ENCODE measurements at places on chromosomes 2 and 18. TPM values are rescaled to one million over a fixed set of nuclear protein-coding genes. Genes with fewer than 3 reads are reported as not detected.

ALLC gene
- not detected for total RNA-seq

TMEFF2 gene
- 4.7 TPM for total RNA-seq

RAB12 gene
- total RNA-seq = 67.4 TPM

KATNAL2 gene
- 10.4 TPM for total RNA-seq

NETO1 gene
- not detected for total RNA-seq

NOSTRIN gene
- 0.81 TPM for total RNA-seq

PLA2R1 gene
- total RNA-seq = 27.0 TPM

DYSF gene
- 1.2 TPM for total RNA-seq

FOXI3 gene
- not detected for total RNA-seq

RGPD4 gene
- 0.16 TPM for total RNA-seq

CD226 gene
- total RNA-seq = 0.99 TPM

POTEJ gene
- not detected for total RNA-seq

TMEM178A gene
- total RNA-seq = 0.36 TPM

All from fibroblast of the aortic adventitia (primary cell).